Stimulated activated CD8-positive, alpha-beta memory T cell treated with anti-CD3 and anti-CD28 coated beads, Interleukin-4, amount 100 ng/mL, for 4 hours (primary cell): ENCODE measurements at places on chromosomes 3 and 15.

DNA sequence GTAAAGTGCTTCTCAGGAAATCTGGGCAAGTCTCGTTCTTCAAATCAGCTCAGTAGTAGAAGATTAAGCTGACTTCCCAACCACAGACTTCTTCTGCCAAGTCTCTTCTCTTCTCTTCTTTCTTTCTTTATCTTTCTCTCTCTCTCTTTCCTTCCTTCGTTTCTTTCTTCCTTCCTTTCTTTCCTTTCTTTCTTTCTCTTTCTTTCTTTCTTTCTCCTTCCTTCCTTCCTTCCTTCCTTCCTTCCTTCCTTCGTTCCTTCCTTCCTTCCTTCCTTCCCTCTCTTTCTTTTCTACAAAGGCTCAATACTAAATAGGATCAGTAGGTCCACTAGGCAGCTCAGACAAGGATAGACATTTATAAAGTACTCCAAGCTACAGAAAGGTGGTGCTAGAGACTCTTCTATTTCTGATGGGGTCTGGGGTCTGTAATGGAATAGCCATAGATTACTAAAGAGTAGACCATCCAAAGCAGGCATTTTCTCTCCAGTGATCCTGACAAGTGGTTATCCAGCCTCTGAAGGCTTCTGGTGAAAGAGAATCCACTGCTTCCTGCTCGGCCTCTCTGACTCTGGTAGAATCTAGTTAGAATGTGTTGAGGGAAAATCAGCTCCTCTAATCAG is 100.8 kb downstream of the TPRG1 start:
- DNase-seq = no peak

DNA sequence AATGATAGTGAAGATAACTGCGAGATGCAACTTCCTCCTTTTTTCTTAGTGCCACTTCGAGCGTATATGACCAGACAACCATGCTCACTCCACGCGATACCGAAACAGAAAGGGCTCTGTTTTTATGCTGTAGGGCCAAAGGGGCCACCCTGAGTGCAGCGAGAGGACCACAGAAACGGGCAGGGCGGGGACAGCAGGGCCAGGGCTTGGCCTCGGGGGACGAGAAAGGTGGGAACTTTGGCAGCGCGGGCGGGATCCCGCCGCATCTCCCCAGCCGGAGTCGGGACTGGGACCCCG is 483 bp downstream of the VPS13C start:
- no peak for DNase-seq

- no peak for DNase-seq
Measured at GRCh38 chr3:195522254-195523023, 20.7 kb downstream of the PPP1R2 start.

GRCh38 chr3:151795276-151795675 is 18.6 kb upstream of the AADAC start:
- no peak for DNase-seq

- DNase-seq = no peak
Measured at GRCh38 chr3:55877703-55878102, 390.6 kb upstream of the WNT5A start.

DNA sequence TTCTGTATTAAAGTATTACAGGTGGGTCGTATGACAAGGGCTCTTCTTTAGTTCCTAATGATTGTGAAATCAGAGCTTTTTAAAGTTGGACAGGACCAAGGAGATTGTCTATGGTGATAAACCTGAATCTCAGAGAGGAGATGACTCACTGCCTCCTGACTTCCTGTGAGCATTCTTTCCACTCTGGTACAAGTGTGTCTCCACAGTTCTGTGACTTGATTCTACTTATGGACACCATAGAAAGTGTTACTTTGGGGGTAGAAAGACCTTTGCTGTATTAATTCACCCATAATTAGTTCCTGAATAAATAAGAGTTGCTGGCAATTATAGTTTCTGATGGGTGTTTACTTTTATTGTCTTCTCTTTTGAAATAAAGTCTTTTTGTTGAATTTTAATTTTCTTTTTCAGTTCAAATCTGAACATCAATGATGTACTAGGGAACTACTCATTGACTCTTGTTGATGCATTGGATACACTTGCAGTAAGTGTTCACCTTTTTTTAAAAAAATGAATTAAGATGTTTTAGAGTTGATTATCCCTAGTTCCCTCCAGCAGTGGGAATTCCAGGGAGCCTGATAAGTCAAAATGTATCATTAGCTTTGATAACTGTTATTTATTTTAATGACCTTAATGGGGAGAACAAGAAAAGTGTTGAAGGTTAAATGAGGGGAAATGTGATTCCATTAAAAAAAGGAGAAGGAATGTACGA is 7.4 kb downstream of the EDEM1 start:
- peak; percentile 15 for DNase-seq

DNA sequence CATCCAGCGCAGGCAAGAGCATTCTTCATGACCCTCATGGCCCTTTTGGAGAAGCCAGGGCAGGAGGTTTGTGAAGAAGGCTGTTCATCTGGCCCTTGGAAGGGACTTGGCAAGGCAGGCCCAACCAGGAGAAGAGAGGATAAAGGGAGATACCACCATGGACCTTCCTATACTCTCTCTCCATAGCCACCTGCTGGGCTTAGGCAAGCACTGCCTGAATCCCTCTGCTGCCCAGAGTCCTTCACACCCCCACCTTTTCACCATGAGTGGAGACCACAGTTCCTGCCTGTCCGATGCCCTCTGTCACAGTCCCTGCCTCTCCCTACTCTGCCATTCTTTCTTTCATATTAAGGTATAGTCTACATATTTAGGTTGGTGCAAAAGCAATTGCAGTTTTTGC is 10.6 kb upstream of the SFMBT1 start:
- DNase-seq = no peak

GRCh38 chr3:6326771-6327170 is 534.1 kb upstream of the GRM7 start:
- no peak for DNase-seq

DNA sequence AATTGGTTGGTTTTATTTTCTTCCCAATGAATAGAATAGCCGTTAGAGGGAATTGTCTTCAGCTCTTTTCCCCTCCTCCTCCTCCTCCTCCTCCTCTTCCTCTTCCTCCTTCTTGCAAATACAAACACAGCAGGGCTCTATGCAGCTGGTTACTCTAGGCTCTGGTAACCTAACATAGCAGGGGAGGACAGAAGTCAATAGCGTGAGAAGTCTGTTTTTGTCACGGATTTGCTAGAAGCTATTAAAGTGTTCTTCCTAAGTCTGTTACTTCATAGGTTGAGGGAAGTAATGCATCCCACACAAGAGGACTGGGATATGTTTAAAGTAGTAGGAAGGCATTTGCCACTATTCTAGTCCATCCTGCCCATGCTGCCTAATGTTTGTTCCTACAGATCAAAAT is 374.7 kb upstream of the TPRG1 start:
- no peak for DNase-seq

- DNase-seq = no peak
Measured at GRCh38 chr3:43451670-43452254, 165.4 kb downstream of the SNRK start.

DNA sequence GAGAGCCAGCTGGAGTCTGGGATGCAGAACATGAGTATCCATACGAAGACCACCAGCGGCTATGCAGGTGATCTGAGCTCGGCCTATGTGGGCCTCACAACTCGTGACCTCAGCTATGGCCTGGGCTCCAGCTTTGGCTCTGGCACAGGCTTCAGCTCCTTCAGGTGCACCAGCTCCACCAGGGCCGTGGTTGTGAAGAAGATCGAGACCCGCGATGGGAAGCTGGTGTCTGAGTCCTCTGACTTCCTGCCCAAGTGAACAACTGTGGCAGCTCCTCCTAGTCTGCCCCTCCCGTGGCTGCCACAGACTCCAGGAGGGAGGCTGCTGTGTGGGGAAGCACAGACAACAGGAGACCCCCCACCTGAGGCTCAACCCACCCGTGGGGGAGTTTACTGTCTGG is 3.6 kb upstream of the KPNA4 start:
- DNase-seq = no peak

GRCh38 chr3:100209169-100209568 is 51.6 kb upstream of the TBC1D23 start:
- no peak for DNase-seq

DNA sequence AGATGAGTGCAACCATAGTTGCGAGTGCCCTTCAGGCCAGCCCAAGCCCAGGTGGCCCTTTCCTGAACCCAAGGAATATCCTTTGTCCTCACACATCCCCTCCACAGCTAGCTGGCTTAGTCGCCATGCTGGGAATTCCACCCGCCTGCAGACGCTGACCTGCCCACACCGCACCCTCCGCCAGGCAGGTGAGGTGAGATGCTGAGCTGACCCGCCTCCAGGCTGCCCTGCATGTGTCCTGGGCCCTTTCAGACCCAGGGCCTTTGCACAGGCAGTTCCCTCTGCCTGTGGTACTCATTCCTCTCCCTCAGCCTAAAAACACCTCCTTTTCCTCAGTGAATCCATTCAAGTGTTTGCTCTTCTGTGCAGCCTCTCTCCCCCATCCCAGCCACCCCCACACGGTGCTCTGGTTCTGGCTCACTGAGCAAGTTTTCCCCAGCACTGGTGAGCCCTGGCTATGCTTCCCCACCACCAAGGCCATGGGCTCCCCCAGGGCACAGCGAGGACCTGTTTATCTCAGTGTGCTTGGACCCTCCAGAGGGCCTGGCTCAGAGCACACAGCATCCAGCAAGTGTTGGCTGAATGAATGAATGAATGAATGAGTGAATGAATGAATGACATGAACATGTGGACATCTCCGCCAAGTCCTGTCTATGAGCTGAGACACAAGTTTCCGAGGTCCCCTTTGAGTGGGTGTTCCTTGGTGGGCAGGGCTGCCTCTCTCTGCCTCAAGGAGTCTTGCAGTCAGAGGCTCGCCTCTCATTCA is 33.0 kb upstream of the LINGO1 start:
- no peak for DNase-seq

- no peak for DNase-seq
Measured at GRCh38 chr3:41115069-41115468, 84.2 kb upstream of the CTNNB1 start.

GRCh38 chr15:45394681-45395080 is 16.3 kb upstream of the GATM start:
- DNase-seq = no peak

- DNase-seq = no peak
Measured at GRCh38 chr15:83762367-83762766, 108.4 kb downstream of the ADAMTSL3 start.

DNA sequence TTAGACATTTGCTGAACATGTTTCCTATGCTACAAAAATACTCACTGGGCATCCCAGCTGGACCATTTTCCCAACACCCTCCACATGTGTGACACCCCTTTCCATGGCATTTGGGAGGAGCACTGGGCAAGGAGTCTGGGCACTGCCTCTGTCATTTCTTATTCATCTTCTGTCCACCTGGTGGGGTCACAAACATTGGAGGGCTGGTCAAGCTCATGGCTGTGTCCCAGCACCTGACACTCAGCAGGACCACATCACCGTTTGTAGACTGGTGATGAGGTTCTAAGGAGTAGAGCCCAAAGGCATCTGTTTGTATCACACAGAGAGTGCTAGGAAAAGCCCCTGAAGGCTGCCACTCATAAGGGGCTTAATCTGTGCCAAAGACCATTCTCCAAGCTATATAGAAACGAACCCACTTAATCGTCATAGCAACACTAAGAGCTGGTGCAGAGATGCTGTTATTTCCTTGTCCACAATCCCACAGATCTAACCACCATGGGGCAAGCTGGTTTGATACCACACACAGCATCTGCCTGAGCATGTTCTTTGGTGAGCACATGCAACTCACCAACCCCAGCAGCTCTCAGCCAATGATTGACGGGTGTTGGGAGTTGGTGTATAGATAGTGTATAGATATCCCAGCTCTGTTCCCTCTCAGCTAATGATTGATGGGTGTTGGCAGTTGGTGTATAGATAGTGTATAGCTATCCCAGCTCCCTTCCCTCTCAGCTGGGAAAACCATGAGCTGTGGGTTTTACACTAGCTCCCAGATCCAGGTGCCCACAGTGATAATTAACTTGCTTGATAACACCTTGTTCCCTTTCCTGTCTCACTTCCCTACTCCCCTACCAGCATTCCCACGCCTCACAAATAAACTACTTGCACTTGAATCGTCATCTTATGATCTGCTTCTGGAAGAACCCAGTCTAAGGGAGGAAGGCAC is 42.7 kb upstream of the ATP2B2 start:
- no peak for DNase-seq

DNA sequence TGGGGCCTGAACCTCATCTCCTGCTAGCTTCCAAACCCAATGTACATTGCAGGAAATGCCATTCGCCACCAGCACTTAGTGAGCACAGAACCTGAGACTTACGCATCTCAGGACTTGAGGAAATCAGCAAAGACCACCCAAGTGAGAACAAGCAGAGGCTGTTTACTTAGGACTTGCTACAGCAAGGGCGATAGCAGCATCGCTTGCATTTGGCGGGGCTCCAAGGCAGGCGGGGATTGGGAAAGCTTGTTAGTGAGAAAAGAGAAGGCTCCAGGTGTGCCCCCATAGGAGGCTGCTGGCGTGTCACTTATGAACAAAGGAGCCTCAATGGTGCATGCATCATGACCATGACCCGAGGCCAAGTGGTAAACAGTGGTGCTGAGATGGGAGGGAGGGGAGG is 19.7 kb downstream of the SLC6A20 start:
- DNase-seq = no peak

GRCh38 chr15:52254391-52254790 is 41.2 kb downstream of the MYO5C start:
- DNase-seq = no peak

DNA sequence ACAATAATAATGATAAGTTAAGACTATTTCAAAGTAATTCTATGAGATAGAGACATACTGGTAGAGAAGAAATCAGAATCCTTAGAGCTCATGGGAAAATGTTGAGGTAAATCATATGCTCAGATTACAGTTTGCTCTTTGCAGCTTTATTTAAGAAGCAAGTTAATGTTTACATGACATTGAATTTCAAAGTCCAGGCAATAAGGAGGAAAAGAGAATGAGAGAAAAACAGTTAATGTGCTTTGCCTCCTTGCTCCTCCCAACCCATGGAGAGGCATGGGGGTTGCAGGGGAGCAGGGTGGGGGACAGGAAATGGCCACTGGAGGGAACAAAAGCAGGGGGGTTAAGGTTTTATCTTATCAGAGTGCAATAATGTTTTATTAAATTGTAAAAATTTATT is 42.2 kb upstream of the ZBTB38 start:
- no peak for DNase-seq

DNA sequence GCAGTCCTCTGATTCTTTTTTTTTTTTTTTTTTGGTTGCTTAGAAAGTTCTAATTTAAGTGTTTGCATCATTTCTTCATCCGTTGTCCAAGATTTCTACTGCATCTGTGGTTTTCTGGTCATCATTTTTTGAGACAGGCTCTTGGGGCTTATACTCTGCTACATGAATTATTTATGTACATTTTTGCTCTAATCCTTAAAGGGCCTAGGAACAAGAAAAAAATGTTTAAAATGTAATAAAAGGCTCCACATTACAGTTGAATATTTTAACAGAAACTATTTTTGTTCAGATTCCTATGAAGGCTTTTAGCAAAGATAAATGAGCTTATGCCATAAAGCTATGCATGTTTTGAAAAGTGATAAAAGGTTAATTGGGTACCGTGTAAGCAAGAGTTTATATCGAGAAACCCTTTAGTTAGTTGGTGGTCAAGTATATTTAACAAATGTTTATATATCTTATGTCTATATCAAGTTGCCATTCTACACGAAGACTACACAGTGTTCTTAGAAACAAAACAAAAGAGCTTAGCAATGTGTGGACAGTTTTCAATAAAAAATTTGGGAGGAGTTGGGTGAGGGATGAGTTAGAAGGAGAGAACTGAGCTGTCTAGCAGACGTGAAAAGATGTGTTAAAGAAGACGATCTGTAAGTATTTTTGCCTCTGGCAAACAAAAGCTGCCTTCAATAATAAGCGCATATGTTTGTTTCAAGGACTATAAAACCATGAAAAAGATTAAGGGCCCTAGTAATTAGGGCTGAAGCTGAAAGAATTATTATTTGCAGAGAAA is 563.6 kb upstream of the NAALADL2 start:
- no peak for DNase-seq
